ENCODE measurements at places on chromosomes 12 and 14.

- no peak for DNase-seq
Measured at GRCh38 chr12:2417481-2418160, 364.8 kb downstream of the CACNA1C start.

DNA sequence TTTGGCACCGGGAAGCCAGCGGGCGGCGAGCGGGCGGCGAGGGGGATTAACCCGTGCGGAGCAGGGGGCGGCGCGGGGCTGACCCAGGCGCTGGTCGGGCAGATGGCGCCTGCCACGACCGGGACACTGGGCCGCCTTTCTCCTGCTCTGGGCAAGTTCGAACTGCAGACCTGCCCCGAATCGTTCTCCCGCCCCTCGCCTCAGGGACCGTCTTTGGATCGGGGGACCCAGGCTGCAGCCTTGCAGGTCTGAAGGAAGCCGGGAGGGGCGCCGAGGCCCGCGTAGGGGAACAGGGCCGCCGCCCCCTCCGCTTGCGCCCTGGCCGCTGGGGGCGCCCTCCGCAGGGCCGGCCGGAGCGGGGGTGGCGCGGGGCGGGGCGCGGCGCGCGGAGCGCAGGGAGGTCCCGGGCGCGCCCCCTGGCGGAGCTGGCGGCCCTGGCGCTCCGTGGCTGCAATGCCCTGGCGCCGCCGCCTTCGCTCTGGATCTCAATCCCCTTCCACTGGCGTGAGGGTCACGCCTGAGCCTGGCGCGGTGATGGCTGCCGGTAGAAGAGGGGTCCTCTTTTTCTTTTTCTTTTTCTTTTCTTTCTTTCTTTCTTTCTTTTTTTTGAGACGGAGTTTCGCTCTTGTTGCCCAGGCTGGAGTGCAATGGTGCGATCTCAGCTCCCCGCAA is 449 bp upstream of the LTBP2 start:
- peak; percentile 81 for DNase-seq

DNA sequence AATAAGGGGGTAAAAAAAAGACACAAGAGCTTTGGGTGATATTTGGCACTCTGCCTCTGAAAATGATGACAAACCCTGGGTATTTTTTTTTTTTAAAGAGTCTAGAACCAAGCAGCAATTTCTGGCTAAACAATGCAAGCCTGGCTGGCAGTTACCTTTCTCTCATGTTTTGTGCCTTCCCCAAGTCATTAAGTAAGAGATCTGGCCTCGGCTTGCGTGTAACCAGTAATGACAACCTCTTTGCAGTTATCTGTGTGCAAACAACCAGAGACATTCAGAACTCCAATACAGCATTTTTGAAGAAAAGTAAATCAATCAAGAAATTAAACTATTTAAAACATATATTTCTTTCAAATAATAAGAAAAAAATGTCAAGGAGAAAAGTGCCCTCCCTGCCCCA is 167.5 kb downstream of the KCNC2 start:
- DNase-seq = no peak

DNA sequence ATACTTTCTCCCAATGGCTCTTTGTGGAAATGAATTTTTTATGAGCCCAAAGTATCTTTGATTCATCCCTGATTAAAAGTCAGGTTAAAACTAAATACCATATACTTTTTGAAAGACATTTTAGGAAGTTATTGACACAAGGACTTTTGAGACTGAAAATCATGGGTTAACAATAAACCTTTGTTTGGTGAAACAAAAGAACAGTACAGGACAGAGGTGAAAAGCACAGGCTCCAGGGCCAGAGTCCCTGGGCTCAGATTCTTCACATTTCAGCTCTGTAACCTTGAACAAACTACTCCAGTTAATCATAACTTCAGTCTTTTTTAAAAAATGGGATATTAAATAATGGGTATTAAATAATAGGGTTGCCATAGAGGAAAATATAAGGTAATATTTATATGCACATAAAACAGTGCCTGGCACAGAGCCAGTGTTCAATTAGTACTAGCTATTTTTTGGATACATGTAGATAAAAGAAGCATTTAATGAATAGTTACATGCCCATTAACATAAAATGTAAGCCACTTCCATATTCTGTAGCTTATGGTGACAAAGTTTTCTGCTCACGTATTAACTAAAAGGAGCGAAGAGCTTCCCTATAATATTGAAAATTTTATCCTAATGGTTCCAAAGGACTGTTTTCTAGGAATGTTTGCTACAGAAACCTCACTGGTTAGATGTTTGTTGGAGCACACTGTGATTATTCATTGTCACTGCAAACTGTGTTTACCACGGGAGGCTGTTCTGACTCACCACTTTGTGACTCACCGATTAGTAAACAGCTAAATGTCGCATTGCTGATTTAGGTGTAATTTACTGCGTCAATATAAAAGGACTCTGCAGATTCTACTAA is 255.4 kb downstream of the DAD1 start:
- DNase-seq = no peak

GRCh38 chr12:65894088-65894487 is 69.8 kb downstream of the HMGA2 start:
- no peak for DNase-seq

GRCh38 chr12:51028126-51028812 is 2.1 kb upstream of the SLC11A2 start:
- DNase-seq = no peak

- DNase-seq = no peak
Measured at GRCh38 chr14:29085546-29085945, 319.0 kb downstream of the FOXG1 start.

DNA sequence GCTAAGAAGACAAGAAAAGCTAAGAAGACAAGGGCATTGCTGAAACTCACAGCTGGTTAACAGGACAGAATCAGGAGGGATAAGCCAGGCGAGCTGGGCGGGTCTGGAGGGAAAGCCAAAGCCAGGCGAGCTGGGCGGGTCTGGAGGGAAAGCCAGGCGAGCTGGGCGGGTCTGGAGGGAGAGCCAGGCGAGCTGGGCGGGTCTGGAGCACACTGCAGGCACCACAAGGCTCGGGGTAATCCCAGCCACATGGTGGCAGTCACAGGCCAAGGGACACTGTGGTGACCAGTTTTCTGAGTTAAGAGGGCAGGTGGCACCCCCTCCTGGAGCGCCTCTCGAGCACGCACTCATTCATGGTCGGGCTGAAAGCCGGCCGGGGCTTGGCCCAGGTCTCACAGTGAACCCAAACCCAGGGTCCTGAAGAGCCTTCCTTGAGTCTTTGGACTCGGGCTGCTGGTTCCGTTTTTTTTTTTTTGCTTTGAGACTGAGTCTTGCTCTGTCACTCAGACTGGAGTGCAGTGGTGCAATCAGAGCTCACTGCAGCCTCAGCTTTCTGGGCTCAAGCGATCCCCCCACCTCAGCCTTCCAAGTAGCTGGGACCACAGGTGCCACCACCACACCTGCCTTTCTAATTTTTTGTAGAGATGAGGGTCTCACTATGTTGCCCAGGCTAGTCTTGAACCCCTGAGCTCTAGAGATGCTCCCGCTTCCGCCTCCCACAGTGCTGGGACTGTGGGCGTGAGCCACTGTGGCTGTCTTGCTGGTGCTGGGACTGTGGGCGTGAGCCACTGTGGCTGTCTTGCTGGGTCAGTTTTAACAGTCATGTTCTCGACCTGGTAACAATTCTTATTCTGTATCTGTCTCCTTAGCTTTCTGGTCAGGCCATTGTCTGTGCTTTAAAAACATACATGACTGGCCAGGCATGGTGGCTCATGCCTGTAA is 40.2 kb downstream of the HSP90AA1 start:
- DNase-seq = peak; percentile 56

GRCh38 chr12:46919666-46920400 is 94.0 kb upstream of the SLC38A4 start:
- DNase-seq = no peak

- DNase-seq = no peak
Measured at GRCh38 chr12:2409656-2410265, 357.0 kb downstream of the CACNA1C start.

DNA sequence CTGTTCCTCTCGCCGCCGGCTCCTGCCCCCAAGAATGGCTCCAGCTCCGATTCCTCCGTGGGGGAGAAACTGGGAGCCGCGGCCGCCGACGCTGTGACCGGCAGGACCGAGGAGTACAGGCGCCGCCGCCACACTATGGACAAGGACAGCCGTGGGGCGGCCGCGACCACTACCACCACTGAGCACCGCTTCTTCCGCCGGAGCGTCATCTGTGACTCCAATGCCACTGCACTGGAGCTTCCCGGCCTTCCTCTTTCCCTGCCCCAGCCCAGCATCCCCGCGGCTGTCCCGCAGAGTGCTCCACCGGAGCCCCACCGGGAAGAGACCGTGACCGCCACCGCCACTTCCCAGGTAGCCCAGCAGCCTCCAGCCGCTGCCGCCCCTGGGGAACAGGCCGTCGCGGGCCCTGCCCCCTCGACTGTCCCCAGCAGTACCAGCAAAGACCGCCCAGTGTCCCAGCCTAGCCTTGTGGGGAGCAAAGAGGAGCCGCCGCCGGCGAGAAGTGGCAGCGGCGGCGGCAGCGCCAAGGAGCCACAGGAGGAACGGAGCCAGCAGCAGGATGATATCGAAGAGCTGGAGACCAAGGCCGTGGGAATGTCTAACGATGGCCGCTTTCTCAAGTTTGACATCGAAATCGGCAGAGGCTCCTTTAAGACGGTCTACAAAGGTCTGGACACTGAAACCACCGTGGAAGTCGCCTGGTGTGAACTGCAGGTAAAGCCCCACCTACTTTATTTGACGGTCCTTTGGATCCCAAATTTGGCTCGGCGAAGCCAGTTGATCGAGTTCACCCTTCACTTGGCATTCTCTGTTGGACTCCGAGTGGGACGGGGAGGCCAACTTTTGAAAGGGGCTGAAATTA is 1.5 kb downstream of the WNK1 start:
- DNase-seq = no peak

- no peak for DNase-seq
Measured at GRCh38 chr12:19842116-19842515, 402.8 kb downstream of the AEBP2 start.

DNA sequence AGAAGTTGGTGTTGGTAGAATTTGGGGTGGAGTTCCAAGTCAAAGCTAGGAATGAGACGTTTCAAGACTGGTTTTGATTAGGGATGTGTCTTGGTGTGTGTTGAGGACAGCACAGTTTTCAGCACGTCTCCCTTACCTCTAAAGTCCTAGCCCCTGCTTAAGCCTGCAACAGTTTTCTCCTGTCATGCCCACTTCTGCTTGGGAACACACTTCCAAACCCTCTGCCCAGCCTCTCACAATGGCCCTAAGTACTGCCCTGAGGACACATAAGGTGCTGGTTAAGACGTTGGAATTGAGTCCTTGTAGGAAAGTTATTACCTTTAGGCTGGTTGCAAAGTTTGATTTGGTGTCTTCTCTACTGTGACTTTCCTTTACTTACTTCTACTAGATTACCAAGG is 710 bp upstream of the BMAL2 start:
- DNase-seq = no peak

DNA sequence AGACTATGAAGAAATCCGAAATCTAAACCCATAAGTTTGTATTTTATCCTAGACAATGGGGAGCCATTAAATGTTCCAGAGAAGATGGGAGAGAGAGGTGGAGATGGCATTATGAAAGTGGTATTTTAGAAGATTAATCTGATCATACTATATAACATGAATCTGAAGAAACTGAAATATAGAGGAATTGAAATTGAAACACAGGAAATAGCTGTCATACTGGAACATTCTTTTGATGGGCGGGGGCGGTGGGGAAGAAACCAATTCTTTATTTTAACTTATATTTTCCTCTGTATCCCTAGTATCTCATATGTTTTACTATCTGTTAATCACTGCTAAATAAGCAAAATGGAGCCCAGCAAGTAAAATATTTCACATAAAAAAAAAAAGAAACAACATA is 27.0 kb upstream of the FOXN3 start:
- no peak for DNase-seq

- no peak for DNase-seq
Measured at GRCh38 chr12:6360080-6360571, 15.2 kb downstream of the SCNN1A start.

DNA sequence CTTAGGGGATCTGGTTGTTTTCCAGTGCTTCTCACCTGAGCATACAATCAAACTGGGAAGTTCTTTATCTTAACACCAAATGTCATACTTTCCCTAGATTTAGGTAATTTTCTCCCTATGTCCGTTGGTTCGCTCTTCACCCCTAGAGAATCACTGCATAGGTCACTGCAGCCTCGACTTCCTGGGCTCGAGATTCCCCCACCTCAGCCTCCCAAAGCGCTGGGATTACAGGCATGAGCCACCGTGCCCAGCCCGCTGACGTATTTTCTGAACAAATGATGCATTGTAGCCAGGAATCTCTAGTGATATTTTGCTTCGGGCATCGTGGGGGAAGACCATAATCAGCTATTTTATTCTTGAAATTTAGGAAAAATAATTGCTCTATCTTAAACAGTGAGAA is 1.1 kb upstream of the RPL41 start:
- no peak for DNase-seq

GRCh38 chr12:67263471-67263870 is 5.7 kb upstream of the CAND1 start:
- DNase-seq = no peak

GRCh38 chr12:104569346-104570173 is 112.8 kb downstream of the CHST11 start:
- DNase-seq = no peak

- DNase-seq = no peak
Measured at GRCh38 chr12:49943625-49943960, 6.9 kb upstream of the AQP2 start.

Data from NCI-H187 (cell line).